Common myeloid progenitor, CD34-positive (primary cell): ENCODE measurements at places on chromosomes 4 and X.

- DNase-seq = no peak
Measured at GRCh38 chr4:6834867-6835266, 52.3 kb downstream of the KIAA0232 start.

GRCh38 chr4:174929346-174929745 is 11.2 kb downstream of the ADAM29 start:
- no peak for DNase-seq

- DNase-seq = peak; percentile 55
Measured at GRCh38 chr4:44629280-44629866, 22.1 kb downstream of the YIPF7 start.

DNA sequence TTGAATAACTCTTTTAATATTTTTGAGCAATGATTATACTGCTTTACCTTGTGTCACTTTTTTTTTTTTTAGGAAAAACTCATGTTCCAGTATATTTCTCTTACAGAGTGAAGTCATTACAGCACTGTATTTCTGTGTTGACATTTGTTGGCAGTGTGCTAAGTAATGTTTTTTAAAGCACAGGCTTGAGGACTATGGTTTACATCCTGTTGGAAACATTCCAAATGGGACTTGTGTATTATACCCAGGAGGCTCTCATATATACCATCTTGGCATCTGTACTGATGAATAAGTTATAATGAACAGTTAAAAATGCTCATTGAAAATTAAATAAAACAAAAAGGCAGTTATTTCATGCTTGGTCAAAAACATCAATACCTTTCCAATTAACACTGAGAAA is 33.8 kb downstream of the CEP44 start:
- DNase-seq = no peak

GRCh38 chr4:38099908-38100407 is 139.8 kb downstream of the PTTG2 start:
- no peak for DNase-seq

DNA sequence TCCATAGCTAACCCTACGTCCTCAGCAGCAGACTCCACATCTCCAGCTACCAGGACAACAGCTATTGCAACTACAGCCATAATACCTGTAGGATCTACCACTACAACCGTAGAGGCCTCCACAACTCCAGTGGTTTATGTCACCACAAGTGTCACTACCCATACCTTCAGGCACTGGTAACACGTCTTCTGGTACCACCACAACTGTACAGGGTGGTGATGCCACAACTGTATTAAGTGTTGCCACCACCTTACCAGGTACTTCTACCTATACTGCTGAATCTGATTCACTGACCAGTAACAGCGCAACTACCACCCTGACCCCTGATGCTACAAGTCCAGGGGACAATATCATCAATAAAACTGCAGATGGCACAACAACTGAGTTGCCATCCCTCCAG is 34.6 kb upstream of the CABS1 start:
- DNase-seq = no peak

- no peak for DNase-seq
Measured at GRCh38 chr4:141350122-141350905, 129.6 kb downstream of the ZNF330 start.

- DNase-seq = no peak
Measured at GRCh38 chr4:87010192-87010591, 75.4 kb downstream of the AFF1 start.

DNA sequence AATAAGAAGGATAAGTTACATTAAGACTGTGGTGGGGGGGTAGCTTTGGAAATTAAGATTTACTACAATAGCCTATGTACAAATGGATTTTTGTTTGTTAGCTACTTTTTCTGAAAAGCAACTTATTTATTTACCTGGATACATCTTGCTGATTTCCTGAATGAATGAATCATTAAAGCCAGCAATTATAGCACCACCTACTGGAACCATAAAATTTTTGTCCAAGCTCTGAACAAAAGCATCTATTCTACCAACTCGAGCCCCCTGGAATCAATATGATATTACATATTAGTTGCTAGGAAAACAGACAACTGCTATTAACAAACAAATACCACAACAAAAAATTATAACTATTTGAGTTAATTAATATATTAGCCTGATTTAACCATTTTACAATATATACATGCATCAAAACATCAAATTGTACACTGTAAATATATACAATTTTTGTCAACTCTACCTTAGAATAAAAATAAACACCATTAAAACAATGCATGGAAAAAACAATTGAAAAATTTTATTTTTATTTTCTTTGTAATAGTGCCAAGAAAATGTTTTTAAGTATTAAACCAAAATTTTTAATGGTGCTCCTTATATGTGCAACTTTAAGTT is 15.3 kb downstream of the SEPSECS start:
- DNase-seq = peak; percentile 53

DNA sequence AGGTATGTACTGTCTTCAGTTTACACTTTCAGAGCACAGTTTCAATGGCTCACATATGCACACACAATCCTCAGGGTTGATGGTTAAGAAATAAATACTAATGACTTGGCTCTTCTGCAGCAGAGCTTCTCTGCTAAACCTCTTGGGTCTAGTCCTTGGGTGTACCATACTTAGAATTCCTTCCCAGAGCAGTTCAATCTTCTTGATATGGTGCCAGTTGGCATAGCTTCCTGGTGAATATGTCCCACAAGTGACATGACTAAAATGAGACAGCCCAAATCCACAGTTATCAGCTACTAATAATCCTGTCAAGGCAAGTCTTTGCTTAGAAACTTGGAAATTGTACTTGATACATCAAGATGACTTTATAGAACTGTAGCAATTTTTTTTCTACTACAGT is 654.4 kb downstream of the IQCM start:
- DNase-seq = no peak

GRCh38 chr4:92629302-92629701 is 325.5 kb downstream of the GRID2 start:
- no peak for DNase-seq

GRCh38 chrX:122248681-122249080 is 935.4 kb upstream of the GRIA3 start:
- DNase-seq = no peak

- DNase-seq = no peak
Measured at GRCh38 chr4:150909116-150909515, 106.0 kb downstream of the LRBA start.

GRCh38 chrX:57905141-57905540 is 5.1 kb downstream of the ZXDA start:
- no peak for DNase-seq

DNA sequence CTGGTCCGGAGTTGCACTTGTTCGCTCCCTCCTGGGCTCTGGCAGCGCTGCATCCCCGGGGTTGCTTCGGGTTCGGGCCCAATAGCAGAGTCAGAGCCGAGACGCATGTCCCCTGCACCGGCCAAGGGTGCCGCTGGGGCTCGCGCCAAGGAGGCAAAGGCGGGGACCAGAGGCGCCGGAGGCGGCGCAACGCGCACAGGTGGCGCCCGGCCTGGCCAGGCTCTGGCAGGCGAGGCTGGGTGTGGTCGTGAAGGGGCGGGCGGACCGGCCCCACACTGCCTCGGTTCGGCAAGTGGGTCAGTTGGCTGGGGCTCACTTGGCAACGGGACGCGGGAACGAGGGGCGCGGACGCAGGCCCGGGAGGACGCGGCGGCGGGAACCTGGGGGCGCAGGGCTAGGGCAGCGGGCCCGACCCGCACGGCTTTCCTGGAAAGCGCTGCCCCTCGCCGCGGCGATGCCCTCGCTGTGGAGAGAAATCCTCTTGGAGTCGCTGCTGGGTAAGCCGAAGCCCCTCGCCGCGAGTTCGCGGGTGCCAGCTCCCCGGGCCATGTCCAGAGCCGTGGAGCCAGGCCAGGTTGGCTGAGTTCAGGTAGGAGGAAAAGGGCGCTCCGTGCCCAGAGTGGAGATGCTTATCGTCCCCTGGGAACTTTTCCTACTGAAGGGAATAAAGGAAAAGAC is at the start of gene CWH43:
Gene CWH43, plus strand, starts transcription at position 300 of the 678 bp plus-strand sequence. Its CDS starts 155 bp downstream, at position 455.
- peak; percentile 50 for DNase-seq

DNA sequence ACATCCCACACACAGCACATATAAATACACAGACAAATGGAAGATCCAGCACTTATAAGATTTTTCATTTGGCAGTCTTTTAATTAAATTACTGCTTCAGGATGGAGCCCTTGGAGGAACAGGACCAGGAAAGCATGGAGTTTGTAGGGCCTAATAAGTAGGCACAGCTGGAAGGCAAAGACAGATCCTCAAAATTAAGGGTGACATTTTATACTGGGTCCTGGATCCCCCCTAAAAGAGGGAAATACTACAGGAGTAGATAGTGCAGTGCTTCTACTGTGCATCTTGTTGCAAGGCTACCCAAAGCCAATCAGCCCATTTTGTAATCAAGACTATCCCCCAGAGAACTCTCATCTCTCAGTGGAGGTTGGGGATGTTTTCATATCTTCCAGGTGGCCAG is 1860.7 kb upstream of the PCDH10 start:
- DNase-seq = no peak

DNA sequence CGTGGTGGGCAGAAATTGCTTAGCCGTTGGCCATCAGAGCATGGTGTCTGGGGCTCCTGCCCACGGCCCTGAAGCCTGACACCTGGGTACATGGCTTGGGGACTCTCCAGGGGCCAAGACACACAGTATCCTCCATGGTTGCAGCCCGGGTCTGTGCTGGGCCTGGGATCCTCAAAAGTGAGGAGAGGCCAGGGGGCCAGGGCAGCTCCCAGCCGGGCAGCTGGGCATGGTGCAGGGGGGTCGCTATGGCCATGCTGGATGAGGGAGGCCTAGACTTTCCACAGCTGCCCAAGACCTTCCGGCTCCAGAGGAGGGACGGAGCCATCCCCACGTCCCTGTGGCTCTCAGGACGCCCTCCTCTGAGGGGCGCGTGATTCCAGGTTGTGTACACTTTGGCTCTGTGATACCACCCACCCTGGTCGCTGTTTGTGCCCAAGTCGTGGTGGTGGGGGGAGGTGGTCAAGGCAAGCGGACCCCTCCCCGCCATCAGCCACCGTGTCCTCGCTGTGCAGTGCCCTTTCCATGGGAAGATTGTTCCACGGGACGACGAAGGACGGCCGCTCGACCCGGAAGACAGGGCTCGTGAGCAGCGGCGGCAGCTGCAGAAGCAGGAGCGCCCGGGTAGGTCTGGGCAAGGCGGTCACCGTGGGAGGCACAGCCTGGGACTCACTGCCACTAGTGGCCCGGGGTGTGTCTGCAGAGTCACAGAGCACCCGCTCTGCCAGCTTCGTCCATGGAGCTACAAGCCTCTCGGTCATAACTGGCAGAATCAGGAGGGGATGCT is 25.7 kb downstream of the NKX1-1 start:
- no peak for DNase-seq

DNA sequence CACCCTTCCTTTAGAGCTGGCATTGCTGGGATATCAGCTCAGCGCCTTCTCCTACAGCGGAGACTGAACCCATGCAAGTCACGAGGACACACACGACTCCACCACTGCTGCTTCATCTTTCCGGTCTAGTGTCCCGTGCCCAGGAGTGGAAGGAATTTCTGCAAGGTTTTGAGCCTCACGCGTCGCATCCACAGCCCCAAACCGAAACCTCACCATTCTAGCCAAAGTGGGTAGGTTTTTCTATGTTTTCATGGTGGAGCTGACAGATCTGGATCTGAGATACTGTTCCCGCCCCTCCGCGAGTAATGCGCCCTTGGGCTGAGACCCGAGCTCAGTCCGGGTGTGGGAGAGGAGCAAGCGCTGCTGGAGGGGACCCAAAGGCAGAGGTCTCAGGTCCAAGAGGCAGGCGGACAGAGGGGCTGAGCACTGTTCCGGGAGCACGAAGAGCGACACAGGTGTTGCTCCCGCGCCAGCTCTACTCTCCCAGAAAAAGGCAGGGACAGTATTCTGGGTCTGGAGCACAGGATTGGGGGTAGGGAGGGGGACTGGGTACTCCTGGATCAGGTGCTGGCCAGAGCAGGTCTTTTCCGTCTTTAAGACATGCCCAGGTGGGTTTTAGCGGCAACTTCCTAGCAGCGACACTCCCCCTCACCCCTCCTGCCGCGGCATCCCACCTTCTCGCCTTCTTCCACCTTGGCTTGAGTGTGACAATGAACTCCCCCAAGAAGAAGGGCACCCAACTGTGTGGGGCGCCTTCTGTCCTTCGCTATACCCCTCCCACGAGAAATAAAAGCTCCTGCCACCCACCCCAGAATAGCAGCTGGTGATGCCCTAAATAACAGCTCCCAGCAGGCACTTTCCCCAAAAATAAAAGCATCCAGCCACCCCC is 1.8 kb downstream of the EPHA5 start:
- no peak for DNase-seq

DNA sequence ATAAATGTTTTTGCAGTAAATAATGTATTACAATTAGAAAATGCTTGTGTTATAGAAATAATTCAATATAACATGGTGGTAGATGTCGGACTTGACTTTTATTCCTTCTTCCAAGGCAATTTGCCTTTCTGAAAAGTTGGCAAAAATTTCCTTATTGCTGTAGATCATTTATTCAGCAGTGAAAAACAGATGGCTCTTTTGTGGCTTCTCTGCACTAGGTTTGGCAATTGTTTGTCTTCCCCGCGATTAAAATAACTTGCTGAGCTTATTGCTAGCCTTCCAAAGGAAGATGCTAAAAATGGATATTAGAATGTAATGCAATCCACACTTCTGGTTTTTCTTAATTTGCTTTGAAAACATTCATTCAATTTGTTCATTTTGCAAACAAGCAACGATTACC is 1977.9 kb upstream of the ADGRL3 start:
- no peak for DNase-seq

DNA sequence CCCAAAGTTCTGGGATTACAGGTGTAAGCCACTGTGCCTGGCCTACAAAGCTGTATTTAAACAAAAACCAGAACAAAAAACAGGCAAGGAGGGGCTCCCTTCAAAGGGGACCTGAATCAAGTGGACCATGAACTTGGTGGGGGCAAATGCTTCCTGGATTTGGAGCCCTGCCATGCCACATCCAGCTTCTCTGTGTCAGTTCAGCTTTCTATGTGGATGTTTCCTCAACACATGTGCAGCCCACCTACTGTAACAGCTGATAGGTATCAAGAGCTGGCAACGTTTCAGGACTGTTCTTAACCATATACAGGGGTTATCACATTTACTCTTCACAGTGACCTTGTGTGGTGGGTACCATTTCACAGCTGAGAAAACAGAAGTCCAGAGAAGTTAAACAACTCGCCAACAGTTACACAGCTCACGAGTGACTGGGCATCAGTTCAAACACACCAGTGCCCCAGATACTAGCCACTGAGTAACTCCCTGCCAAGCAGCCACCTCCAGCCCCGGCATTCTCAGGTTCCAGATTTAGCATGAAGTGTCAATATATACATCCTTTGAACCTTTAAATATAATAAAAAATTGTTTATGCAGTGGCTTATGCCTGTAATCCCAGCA is 7.5 kb downstream of the GPR143 start:
- peak; percentile 66 for DNase-seq

DNA sequence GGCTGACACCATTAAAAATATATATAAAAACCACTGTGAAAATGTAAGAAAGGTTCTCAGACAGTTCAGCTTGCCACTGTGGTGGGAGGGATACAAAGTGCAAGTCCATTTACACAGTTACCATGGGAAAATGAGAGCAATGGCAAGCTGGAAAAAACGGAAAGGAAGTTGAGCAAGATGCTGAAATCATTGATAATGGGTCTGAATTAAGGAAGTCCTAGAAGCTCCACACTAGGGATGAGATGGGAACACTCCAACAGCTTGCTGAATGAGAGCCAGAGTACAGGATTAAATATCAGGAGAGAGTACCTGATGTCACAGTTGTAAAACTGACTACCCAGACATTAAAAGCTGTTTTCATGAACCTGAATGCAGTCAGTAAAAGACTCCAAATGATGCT is 218.6 kb downstream of the PRDM5 start:
- DNase-seq = no peak

GRCh38 chr4:176193938-176194337 is 1.4 kb downstream of the SPATA4 start:
- no peak for DNase-seq
